ENCODE measurements at places on chromosomes 16 and 17.

DNA sequence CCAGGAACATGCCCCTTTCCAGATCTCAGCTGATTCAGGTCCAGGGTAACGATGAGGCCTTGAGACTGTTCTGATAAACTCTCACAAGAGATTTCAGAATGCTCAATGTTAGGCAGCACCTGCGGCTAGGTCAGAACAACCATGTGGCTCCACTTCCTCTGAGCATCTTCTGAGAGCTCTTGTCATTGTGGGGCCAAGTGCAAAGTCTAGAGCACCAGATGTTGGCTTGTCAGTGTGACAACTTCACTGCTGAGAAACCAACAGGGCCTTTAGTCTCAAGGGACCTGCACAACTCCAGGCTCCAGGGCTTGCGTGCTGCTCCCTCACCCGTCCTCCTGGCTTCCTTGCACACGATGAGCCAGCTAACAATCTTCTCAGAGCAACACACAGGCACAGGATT lies 29.0 kb downstream of the FCSK start:
- DNase-seq, result no peak

DNA sequence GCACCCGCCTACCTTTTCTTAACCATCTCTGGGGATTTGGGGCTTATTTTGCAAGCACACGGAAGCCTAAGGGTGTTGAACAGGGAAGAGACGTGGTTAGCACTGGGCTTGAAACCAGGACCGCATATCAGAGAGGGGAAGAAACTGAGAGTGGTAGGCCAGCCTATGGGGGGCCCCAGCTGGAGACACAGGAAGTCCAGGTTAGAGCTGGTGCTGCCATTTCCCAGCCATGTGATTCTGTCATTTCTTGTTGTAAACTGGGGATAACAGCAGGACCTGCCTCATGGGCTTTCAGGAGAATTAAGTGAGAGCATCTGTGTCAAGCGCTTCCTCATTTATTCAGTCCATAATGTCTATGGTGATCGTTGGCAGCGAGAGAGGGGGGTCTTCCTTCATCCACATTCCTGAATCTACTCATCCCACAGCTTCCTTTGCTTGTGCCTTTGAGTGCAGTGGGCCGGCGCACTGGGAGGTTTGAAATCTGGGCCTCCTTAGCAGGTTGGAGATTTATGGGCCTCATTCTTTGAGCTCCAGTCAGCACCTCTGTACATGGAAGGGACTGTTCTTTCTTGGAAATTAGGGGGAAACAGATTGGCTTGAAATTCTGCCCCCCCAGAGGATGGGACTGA lies 20.1 kb downstream of the NKD1 start:
- no peak for DNase-seq

GRCh38 chr17:56172517-56172982 lies 19.3 kb downstream of the ANKFN1 start:
- DNase-seq, result no peak

DNA sequence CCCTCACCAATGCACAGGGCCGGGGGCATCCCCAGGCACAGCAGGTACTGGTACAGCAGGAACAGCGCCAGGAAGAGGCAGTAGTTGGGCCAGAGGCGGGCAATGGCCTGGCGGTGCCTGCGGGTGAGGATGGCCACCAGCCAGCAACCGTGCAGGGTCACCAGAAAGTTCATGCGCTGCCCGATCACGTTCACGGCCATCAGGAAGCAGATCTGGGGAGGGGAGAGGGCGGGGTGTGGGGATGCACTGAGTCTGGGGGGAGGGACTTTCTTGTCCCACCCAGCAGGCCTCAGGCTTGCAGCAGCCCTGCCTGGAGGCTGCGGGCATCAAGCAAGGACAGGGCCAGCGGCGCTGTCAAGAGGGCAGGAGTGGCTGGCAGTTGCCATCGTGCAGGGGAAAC lies 25.4 kb downstream of the CTU2 start:
- no peak for DNase-seq
